Endothelial cell of umbilical vein (primary cell): ENCODE measurements at places on chromosomes 11 and 22. TPM values are rescaled to one million over a fixed set of nuclear protein-coding genes. Genes with fewer than 3 reads are reported as not detected.

Gene KCNA4
- total RNA-seq, result not detected in 2 replicates

Gene CCDC134
- total RNA-seq, result 8.1 and 8.4 TPM in 2 replicates

GRCh38 chr22:29587938-29588699 is 7.2 kb upstream of the NIPSNAP1 start:
- H3K27me3 ChIP-seq, result no peaks in the 10 kb centered on the region
- H3K4me1 ChIP-seq, result no peaks in the 10 kb centered on the region
- H3K36me3 ChIP-seq, result no peaks in the 10 kb centered on the region
- DNase-seq, result peak; percentile 42

DNA sequence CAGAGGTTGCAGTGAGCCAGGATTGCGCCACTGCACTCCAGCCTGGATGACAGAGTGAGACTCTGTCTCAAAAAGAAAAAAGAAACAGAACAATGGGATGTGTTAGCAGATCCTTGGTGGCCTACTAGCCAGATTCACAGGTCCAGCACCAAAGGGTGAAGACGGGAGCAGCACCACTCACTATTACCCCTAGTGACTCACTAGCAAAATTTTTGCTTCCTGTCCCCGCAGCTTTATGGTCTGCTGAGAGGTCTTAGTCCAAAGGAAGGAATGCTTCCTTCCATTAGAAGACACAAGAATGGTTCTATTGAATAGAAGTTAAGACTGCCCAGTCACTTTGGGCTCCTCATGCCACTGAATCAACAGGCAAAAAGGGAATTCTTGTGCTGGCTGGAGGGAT is 35.9 kb upstream of the NUP50 start:
- H3K27me3 ChIP-seq, result peaks cover 7% of the 10 kb centered on the region
- no peak for DNase-seq
- no peaks in the 10 kb centered on the region for H3K4me1 ChIP-seq
- peaks cover 3% of the 10 kb centered on the region for H3K36me3 ChIP-seq
- H3K27ac ChIP-seq, result no peak overlapping the region

- DNase-seq, result no peak
- H3K27me3 ChIP-seq, result no peaks in the 10 kb centered on the region
- H3K4me3 ChIP-seq, result no peak overlapping the region
- H3K36me3 ChIP-seq, result no peaks in the 10 kb centered on the region
- H3K4me1 ChIP-seq, result no peaks in the 10 kb centered on the region
Measured at GRCh38 chr11:118068945-118069612, 7.8 kb upstream of the TMPRSS4 start.
